RPMI8226 (cell line): ENCODE measurements at places on chromosomes 4 and X.

- DNase-seq, result no peak
Observed at GRCh38 chr4:19720190-19720589, 531.5 kb upstream of the SLIT2 start.

GRCh38 chr4:77581724-77582123, 23.9 kb upstream of the CXCL13 start:
- DNase-seq, result no peak

GRCh38 chr4:52290466-52290865, 239.4 kb downstream of the SPATA18 start:
- DNase-seq, result no peak

GRCh38 chr4:3241898-3242524, 6.9 kb upstream of the MSANTD1 start:
- no peak for DNase-seq

GRCh38 chr4:44147571-44148075, 301.0 kb downstream of the KCTD8 start:
- no peak for DNase-seq

- DNase-seq, result no peak
Observed at GRCh38 chr4:159368320-159368719, 265.4 kb downstream of the RAPGEF2 start.

DNA sequence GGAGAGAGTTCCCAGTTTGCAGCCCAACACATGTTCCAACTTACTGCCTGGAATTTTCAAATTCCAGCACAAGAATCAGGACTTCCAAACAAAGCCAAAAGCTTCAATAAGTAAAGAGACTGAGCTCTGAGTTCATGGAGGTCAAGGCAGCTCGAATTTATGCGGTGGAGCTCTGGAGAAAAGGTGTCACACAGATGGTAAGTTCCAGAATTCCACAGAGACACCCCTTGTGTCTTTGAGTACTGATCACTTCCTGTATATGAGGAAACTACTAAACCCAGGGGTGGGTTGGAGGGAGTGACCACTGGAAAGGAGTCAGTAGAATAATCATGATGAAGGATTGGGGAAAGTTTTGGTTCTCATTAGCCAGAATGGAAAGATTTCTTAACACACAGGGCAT, 118.5 kb upstream of the GUCY1A1 start:
- DNase-seq, result no peak

DNA sequence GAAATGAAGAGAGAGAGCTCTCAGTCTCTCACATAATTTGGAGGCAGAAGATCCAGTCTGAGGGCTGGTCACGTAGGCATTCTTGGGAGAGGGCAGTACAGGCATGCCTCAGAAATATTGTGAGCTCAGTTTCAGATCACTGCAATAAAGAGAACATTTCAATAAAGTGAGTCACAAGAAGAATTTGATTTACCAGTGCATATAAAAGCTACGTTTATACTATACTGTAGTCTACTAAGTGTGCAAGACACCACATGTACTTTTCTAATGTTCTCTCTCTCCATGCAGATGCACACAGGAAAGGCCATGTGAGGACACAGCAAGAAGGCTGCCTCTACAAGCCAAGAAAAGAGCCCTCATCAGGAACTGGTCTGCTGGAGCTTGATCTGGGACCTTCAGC, 583.5 kb upstream of the FAT1 start:
- DNase-seq, result no peak

DNA sequence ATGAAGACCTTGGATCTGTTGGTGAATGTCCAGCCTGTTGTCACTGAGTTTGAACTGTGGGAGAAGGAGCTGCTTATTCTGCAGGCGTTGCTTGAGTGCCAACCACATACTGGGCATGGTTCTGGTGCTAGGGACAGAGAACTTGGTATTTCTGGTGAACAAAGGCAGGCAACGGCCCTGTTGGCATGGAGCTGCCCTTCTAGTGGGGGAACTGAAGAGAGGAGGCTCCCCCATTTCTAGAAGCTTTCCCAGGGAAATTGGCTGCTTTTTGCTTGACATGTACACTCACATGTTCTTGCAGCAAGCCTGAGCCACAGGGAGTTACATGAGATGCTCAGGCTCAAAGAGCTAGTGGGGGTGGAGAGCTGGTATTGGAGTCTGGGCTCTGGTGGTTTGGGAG, 8.9 kb upstream of the CD38 start:
- DNase-seq, result no peak

- DNase-seq, result no peak
Observed at GRCh38 chr4:56051710-56052075, 102.9 kb downstream of the CEP135 start.

- no peak for DNase-seq
Observed at GRCh38 chrX:104929324-104929723, 291.2 kb downstream of the TEX13A start.

GRCh38 chrX:131746491-131746968, 202.7 kb downstream of the OR13H1 start:
- DNase-seq, result peak; percentile 93

GRCh38 chr4:98519268-98519977, 139.0 kb downstream of the TSPAN5 start:
- no peak for DNase-seq

- DNase-seq, result no peak
Observed at GRCh38 chr4:8191136-8191747, 7.8 kb upstream of the SH3TC1 start.

- no peak for DNase-seq
Observed at GRCh38 chr4:109155682-109156283, 146.7 kb downstream of the COL25A1 start.

- no peak for DNase-seq
Observed at GRCh38 chr4:104488151-104488550, 6.5 kb downstream of the CXXC4 start.

- peak; percentile 63 for DNase-seq
Observed at GRCh38 chr4:6201580-6202091, 1.3 kb upstream of the JAKMIP1 start.

DNA sequence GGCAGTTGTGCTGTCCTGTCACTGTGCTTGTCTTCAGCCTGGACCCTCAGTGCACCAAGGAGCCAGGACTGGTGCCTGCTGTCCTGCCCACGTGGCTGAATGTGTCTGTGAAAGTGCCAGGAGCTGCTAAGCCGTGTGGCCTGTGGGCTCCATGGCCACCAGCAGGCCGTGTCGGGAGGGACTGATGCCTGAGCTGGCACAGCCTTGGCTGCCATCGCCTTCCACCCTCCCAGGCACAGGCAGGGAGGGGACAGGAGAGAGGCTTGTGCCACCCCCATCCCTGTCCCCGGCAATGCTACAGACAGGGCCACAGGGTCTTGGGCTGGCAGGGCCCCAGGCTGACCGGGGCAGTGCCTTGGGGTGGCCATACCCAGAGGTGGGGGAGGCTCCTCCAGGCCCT, 24.8 kb downstream of the DOK7 start:
- DNase-seq, result no peak

DNA sequence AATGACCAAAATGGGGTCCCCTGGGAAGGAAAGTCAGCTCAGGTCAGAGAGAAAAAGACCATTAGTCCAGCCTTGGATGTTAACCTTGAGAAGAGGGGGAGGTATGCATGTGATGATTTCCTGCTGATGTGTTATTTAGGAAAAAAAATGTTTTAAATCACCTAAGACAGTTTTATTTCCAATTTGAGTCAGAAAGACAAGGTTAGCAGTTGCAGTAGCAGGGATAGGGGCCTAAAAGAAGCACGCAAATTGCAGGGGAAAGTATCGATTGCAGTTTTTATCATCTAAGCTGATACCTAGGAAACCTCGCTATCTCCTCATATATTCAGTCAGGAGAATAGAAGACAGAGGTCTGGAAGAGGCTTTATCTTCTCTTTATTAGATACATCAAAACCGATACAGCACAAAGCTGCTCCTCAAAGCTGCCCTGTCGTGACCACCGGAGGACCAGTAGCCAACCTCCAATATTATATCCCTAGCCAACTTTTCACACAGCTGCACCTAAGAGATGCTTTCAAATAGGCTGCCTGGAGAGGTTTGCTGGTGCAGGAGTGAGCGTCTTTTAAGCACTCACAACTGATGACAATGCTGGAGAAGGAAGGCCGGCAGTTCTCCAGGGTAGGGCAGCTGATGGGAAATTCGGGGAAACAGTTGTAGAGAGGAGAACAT, 289.4 kb downstream of the INPP4B start:
- no peak for DNase-seq

GRCh38 chrX:18031726-18032375, 170.8 kb upstream of the RAI2 start:
- DNase-seq, result no peak

DNA sequence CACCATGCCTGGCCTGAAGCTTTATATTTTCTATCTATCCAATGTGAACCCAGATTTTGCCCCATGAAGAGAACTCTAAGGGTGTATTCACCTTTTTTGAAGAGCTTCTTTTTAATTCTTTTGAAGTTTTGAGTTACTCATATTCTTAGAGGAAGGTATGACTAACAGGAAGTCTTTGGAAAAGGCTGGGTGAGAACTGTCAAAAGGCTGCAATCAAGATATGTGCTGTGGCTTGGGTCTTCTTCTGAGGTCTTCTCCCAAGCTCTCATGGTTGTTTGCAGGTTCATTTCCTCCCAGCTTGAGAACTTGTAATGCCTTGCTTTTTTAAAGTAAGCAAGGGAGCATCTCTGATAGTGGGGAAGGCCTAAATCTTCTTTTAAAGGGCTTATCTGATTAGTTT, 3.1 kb upstream of the C4orf17 start:
- DNase-seq, result no peak

GRCh38 chrX:122667667-122668066, 516.4 kb upstream of the GRIA3 start:
- DNase-seq, result no peak

- DNase-seq, result no peak
Observed at GRCh38 chr4:6620296-6620695, 20.2 kb upstream of the MRFAP1 start.

GRCh38 chrX:20333672-20334071, 67.0 kb upstream of the RPS6KA3 start:
- DNase-seq, result no peak

DNA sequence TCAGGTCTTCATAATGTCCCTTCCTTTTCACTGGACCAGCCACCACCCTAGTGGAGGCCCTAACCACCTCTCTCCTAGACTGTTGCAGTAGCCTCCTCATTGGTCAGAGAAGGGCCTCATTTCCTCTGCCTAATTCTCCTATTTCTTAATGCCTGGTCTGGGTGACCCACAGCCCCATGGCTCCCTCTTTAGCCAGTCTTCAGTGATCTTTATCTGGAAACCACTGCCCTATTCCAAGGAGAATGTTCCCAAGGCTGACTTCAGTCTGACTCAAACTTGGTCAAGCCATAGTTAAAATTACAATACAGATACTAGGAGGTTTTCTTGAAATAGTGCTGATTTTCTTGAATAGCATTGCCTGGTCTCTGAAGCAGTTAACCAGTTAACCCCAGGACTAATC, 53.6 kb upstream of the PRPS1 start:
- DNase-seq, result no peak

DNA sequence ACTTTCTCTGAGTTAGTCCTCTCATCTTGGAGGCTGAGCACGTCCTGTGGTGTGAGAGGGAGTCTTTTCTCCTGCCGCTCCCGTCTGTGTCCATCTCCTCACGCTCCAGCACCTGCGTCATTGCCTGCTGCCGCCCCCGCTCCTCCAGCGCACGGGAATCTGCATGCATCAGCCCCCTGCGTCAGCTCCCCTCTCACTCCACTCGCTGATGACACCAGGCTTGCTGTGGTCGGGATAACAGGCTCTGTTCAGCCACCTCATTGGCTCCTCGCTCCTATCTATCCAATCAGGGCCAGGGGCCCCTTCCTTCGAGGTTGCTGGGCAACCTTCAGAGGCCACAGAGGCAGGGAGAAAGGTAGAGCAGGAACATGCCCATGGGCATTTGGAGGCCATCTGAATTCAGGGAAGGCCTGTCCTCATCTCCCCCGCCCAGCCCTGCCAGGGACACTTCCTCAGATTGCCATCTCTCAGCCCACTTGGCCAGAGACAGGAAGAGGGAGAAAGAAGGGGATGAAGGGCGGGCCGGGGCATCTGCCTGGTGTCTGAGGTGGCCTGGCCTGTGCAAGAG, 9.3 kb downstream of the ZNF185 start:
- DNase-seq, result no peak

DNA sequence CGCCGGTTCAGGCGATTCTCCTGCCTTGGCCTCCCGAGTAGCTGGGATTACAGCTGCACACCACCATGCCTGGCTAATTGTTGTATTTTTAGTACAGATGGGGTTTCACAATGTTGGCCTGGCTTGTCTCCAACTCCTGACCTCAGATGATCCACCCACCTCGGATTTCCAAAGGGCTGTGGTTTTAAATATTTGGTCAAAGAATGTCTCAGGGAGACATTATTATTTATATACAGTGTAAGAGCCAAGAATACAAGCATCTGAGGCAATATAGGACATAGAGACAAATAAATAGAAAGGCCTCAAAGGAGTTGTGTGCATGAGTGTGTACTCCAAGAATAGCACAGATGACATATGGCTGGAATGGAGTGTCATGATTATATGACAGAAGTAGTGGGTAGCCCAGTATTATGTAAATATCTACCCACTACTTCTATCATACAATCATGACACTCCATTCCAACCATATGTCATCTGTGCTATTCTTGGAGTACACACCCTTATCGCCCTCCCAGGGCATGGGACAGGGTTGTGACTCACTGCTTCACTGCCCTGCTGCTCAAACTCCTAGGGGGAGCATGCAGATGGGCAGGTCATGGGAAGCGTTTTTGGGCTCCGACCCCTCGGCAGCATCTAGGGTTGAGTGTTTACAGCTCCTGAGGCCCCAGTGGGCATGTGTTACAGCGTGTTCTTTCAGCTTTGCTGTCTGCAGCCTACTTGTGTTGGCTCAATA, 1649.8 kb upstream of the PCDH10 start:
- DNase-seq, result peak; percentile 15

DNA sequence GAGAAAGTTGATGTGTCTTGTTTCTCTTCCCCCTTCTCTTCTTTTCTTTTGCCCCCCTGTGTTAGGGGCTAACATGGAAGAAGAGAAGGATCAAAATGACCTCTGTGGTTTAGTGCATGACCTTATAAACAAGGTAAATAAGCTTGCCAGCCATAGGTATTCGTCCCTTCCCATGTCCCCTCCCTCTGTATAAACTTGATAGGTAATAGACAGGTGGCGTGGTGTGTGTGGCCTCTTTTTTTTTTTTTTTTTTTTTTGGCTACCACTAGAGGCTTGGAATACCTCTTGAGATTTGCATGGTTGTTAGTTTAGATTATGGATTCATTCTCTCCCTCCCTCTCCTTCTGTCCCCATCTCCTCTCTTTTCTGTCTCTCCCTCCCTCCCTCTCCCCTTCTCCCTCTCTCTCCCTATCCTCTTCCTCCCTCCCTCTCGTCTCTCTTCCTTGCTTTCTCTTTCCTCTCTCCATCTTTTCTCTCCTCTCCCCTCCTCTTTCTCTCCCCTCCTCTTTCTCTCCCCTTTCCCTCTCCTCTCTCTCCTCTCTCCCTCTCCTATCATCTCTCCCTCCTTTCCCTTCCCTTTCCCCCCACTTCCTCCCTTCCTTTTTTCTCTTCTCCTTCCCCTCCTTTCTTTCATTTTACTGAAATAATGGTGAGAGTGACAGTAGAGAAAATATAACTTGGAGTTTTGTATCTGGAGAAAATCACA, 134.4 kb downstream of the AFF1 start:
- no peak for DNase-seq

DNA sequence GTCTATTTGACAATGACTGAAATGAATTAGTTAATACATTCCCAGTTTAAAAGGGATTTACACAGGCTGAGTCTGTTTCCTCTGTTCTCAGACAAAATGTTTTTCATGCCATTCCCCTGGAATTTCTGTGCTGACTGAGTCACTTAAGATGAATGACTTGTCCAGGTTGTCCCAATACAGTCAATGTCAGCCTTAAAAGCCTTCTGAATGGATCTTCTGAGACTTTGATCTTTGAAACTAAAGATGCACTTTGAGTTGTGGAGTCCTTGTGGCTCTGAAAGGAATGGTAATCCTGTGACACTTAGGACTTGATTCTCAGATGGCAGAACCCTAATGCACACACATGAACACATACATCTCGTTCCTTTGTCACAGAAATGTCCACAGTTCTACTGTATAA, 622.2 kb upstream of the GRID2 start:
- DNase-seq, result no peak
